ENCODE measurements at places on chromosomes 7 and 10. TPM values are rescaled to one million over a fixed set of nuclear protein-coding genes. Genes with fewer than 3 reads are reported as not detected.

GRCh38 chr10:125294109-125294508, 133.7 kb upstream of the CTBP2 start:
- no peak for DNase-seq

- DNase-seq, result no peak
Observed at GRCh38 chr7:102424129-102424551, 9.2 kb upstream of the ORAI2 start.

The YAE1 gene
- 12.1 TPM for total RNA-seq

The C10orf95 gene
- total RNA-seq, result not detected

DNA sequence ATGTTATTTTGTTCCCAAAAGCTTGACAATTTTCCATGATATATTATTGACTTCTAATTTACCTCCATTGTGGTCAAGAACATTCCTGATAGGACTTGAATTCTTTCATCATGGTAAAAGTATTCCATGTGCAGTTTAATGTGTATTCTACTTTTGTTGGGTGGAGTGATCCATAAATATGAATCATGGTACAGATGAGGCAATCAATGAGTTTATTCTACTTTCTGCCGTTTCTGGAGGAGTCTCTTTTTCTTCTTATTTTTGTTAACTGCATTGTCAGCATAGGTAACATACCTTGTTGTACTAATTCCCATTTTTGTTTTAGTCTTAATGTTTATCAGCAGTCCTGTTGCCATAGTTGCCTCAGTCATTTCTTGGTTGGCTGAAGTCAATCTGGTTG, 69.6 kb downstream of the SHOC2 start:
- DNase-seq, result no peak

The ATOH7 gene
- not detected for total RNA-seq

GRCh38 chr10:5809527-5810154, 3.6 kb downstream of the GDI2 start:
- DNase-seq, result no peak

GRCh38 chr10:50653758-50654157, 30.0 kb upstream of the SGMS1 start:
- no peak for DNase-seq

The SPDYE8 gene
- total RNA-seq, result not detected

The WIPF3 gene
- total RNA-seq, result not detected

The SFTPA1 gene
- total RNA-seq, result not detected

DNA sequence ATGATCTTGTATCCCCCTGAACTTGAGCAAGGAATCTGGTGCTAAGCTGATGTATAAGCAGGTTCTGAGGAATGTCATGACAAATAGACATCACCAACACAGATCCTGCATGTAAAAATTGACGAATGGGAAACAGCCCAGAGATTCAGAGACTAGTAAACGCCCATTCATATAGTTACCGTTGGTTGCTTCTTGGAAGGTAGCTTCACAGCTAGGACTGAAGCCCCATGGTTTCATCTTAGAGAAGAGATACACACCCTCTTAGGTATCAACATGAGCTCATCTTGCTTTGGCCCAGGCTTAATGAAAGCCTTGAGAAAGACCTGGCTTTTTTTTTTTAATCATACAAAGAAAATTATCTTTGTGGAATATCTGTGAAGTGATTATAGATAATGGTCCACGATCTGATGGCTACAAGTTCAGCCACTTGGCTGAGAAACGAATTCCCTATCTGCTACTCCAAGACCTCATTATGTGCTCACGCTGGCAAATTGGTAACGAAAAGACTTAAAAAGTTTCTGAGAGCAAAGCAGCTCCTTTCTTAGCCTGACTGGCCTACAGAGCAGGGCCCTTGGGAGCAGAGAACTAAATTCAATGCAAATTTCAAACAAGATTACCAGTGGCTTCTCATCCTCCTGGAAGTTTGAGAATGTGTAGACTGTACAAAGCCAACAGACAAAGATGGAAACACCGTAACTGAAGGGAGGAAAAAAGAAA, 181.1 kb downstream of the NRP1 start:
- no peak for DNase-seq

DNA sequence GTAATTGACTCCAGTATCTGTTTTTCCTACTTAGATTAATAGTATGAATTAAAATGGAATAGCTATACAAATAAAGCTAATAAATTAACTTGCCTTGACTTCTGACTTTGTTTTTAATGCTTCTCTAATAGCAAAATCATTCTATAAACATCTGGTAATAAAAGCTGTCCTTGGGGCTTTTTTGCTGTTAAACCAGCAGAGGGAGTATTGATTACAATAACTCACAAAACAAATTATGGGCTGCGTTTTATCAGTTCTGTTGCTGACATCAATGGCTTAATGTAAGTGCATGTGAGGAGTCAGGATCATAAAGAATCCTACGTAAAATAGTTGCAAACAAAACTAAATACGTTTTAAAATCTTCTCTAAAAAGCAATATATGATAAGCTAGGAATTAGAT, 667.8 kb downstream of the PCDH15 start:
- DNase-seq, result no peak

The ZNF92 gene
- 22.8 TPM for total RNA-seq

DNA sequence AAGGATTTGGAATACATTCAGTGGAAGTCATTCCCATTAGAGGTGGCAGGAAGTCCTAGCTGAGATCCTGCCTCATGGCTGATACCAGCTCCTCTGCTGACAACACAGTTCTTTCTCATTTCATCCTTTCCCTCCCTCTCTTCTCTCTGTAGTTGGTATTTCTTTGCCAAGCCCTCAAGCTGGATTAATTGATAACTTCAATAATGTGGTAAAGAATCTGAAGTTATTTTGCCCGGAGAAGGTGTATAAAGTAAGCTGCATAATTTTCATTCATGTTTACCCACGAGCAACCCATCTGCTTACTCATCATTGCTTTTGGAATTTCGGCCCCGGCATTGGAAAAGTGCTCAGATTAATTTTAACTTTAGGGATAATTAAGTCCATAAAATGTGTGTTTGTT, 85.2 kb upstream of the PLPP4 start:
- DNase-seq, result no peak
